ENCODE measurements at places on chromosomes 11 and 22.

DNA sequence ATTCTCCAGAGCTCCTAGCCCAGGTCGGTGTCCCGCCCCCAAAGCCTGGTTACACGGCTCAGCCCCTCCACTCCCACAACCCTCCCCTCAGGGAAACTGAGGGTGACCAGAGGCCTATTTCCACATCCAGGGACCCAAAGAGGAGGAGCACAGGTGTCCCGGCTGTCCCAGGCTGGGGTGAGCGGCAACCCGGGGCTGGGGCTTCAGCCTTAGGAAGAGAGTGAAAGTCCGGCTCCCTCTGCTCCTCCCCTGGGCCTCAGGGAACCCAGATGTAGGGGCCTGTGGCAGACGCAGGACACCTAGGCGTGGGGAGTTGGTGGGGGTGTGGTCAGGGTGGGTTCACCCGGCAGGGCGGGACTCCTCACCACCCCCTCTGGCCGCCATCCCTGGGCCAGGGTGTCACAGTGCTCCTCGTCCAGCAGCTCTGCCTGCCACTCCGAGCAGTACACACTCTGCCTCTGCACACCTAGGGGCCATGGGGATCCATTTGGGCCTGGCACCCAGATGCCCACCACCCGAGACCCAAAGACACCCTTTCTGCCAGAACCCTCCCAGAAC is 63.1 kb downstream of the ARFGAP3 start:
- no peak overlapping the region for H3K27ac ChIP-seq
- no peaks in the 10 kb centered on the region for H3K4me1 ChIP-seq
- H3K36me3 ChIP-seq: peaks cover 6% of the 10 kb centered on the region
- no peak overlapping the region for H3K4me3 ChIP-seq

DNA sequence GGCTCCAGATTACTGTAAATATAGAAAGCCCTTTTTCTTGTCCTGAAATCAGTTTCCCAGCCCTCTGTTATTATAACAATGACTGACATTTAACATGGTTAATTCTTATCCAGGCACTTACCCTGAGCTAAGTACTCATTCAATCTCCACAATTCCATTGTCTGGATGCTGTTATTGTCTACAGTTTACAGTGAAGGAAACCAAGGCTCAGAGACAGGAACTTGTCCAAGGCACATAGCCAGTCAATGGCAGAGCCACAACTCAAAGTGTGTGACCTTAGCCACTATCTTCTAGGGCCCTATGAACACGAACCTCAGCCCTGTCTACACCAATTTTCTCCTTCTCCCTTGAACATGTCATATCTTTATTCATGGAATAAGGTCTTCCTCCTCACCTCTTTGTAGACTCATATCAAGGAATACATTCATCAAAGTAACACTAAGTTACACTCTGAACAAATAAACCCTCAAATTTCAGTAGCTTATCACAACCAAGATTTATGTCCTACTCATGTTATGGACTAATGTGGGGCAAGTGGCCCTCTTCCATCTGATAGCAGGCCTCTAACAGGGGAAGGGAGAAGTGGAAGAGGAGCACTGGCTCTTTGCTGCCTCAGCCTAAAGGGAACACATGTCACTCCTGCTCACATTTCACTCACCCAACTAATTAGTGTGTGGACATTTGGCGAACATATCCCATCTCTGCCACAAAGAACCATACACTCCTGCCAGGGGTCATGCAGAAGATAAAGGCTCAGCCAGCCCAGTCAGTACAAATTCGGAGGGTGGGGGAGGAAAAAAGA is 39.3 kb upstream of the APLNR start:
- peaks cover 4% of the 10 kb centered on the region for H3K4me1 ChIP-seq
- no peak overlapping the region for H3K4me3 ChIP-seq
- H3K27me3 ChIP-seq: peaks cover 21% of the 10 kb centered on the region
- H3K36me3 ChIP-seq: no peaks in the 10 kb centered on the region
- DNase-seq: no peak

- no peak overlapping the region for H3K4me3 ChIP-seq
- H3K27me3 ChIP-seq: no peaks in the 10 kb centered on the region
- H3K27ac ChIP-seq: no peak overlapping the region
- no peak for DNase-seq
- H3K4me1 ChIP-seq: peaks cover 4% of the 10 kb centered on the region
Measured at GRCh38 chr11:10599388-10600175, 31.1 kb upstream of the LYVE1 start.

DNA sequence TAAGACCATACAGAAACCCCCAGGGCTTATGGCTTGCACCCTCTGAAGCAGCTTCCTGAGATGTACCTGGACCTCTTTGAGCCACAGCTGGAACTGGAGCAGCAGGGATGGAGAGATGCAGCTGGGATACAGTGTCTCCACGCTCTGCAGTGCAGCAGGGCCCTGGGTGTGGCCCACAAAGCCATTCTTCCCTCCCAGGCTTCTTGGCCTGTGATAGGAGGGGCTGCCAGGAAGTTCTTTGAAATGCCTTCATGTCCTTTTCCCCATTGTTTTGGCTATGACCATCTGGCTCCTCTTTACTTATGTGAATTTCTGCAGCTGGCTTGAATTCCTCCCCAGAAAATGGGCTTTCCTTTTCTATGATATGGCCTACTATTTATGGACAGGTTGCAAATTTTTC is 37.1 kb upstream of the RAB38 start:
- no peak overlapping the region for H3K4me3 ChIP-seq
- peaks cover 2% of the 10 kb centered on the region for H3K27me3 ChIP-seq
- no peak for DNase-seq
- no peak overlapping the region for H3K27ac ChIP-seq

- H3K27ac ChIP-seq: no peak within 1 kb of the TSS
- H3K27me3 ChIP-seq: peaks cover 64% of the 10 kb centered on the region
- peak; percentile 61 for DNase-seq
- no peaks in the 10 kb centered on the region for H3K36me3 ChIP-seq
- peaks cover 20% of the 10 kb centered on the region for H3K4me1 ChIP-seq
- H3K4me3 ChIP-seq: peak within 1 kb of the TSS; percentile 60
Measured at GRCh38 chr11:110711776-110712658, at the start of gene ARHGAP20. Gene ARHGAP20, minus strand, starts transcription at chr11:110712437. Its CDS starts 206 bp downstream, at chr11:110712231.
